Activated CD4-positive, alpha-beta T cell treated with anti-CD3 and anti-CD28 coated beads for 36 hours (primary cell): ENCODE measurements at places on chromosomes 16 and 17.
A peak's percentile ranks its signal among the peaks of the same experiment; 100 is the strongest.

DNA sequence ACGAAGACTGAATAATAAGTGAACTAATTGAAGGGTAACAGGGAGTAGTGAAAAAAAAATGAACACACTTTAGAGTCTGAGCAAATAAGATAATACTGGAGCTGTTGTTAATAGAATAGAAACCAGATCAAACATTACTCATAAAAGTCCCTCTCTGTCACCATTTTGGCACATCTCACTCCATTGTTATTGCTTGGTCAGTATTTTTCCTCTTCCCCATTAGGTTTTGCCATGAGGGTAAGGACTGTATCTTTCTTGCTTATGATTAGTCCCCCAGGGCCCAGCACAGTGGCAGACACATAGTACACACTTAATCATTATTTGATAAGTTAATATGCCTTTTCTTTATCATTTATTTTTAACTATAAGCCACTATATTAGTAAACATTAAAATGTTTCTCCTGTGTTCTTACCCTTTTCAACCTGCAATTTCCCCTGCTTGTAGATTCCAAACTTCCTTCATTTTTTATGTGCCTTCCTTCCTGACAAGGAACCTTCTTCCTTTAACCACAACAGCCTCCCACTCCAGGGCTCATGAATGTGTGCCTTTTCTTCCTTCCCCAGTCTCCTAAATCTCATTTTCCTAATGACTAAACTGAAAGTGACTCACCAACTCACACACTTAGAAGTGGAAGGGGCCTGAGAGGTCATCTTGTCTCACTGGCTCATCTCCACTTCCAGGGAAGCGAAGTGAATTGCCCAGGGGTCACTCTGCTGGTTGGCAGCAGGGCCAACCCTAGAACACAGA lies 88.2 kb upstream of the HAS3 start:
- no peak for DNase-seq

- DNase-seq, result no peak
Observed at GRCh38 chr17:75910699-75911098, 6.0 kb upstream of the MRPL38 start.

DNA sequence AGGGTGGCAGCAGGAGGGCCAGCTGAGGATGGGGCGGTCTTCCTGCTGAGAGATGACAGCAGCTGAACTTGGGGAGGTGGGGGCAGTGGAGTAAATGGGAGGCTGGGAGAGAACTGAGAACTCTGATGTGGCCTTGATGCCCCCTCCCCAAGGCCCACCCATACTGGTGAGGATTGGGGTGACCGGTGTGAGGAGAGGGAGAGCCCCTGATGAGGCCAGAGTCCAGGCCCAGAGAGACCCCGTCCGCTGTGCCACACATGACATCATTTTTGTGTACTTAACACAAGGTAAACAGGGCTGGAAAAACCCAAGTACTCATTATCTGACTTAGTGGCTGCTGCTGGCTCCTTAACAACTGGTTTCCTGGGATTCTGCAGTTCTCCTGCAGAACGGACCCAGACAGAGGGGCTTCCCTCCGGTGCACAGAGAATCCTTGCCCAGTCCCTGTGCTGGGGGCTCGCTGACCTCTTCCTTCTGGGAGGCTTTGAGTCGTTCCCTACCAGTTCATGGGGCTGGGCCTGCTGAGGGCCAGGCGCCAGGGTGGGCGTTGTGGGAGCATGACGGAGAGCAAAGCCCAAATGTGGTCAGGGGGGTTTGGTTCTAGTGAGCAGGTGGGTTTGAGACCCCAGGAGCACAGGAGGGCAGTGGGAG lies 207.6 kb downstream of the RAB11FIP4 start:
- DNase-seq, result no peak

- DNase-seq, result no peak
Observed at GRCh38 chr17:45993962-45994627, 5.0 kb upstream of the STH start.

- DNase-seq, result no peak
Observed at GRCh38 chr16:83060-83603, 5.1 kb downstream of the MPG start.

- DNase-seq, result no peak
Observed at GRCh38 chr16:17433577-17434451, 36.9 kb downstream of the XYLT1 start.

- peak; percentile 79 for DNase-seq
Observed at GRCh38 chr16:11356573-11357331, 11.5 kb downstream of the RMI2 start.

DNA sequence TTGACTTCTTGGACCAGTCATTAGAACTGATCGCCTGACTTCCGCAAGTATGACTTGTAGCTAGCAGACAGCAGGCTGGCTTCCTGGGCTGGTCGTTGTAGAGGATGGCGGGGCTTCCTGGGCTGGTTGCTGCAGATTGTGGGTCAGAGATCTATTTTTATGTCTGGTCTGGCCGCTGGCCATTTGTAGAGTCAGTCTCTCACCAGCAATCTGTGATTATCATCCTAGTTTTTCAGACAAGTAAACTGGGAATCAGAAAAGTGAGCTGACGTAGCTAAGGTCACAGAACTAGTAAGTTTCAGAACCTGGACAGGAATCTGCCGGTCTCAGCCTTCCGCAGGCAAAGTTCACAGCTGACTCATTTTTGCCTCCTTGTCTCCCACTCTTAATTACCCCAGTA lies 19.1 kb downstream of the GPR142 start:
- DNase-seq, result no peak

DNA sequence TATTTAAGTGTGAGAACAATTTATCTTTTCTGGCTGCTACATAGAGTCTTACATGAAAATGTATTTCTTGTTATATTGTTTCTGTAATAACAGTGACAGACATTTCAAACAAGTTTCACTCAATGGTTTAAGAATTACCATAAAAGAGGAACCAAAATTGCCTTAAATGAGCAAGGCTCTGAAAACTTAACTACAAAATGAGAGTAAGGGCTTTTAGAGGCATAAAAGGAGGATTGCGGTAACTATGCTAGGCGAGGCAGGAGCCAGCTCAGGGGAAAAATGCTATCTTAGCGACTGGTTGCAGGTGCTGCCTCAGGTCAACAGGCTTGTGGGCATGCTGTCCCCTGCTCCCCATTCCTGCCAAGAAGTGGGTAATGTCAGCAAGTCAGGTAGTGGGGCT lies 81.7 kb upstream of the MSI2 start:
- DNase-seq, result no peak

- no peak for DNase-seq
Observed at GRCh38 chr16:68233835-68234187, 2.1 kb downstream of the ESRP2 start.

DNA sequence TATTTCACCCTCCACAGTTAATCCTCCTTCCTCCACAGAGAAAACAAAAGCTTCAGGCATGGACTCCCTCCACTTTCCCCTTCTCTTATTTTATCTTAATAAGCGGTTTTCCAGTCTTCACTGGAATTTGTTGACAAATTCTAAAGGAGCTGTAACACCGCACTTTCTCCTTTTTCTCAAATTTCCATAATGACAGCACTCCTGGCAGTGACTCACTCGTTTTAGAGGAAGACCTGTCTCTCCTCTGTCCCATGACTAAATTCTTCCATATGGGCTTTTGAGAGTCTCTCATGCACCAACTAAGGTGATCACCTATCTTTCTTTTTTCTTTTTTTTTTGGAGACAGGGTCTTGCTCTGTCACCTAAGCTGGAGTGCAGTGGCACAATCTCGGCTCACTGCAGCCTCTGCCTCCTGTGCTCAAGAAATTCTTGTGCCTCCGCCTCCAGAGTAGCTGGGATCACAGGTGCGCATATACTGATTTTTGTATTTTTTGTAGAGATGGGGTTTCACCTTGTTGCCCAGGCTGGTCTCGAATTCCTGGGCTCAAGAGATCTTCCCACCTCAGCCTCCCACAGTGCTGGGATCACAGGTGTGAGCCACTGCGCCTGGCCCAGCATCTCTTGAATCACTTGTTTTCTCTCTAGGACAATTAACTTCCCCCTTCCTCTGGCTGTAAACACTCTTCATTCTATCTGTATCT lies 7.7 kb downstream of the ITGAM start:
- no peak for DNase-seq
